Right cardiac atrium (tissue), 5 donors: ENCODE measurements at places on chromosomes 11 and 22. TPM values are rescaled to one million over a fixed set of nuclear protein-coding genes. Genes with fewer than 3 reads are reported as not detected.

DNA sequence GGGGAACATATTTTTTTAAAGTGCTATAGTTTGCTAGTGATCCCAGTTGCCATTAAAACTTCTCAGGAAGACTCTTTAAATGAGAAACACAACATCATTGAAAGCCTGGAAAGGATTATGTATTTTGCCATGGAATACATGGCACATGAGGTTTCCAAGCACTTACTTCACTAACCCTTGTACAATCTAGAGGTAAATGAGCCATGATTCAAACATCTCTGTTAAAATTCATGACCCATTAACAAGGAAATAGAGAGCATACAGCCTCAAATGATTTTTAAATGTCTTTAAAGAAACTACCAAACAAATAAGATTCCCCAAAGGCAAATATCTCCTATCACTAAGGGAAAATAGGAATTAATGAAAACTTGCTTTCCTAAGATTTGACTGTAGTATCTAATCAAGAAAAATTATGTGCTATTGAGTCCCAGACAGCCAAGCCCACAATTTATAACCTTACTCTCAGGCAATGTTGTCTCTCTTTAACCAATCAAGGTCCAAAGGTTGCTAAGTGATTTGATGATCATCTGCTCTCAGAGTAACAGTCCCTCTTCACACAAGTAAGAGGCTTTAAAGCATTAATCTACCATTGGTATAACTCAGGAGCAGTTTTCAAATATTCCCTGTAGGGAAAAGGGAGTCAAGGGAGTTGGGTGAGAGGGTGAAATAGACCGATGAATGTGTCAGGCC, 92.0 kb upstream of the DDI1 start:
- DNase-seq = no peak

Gene TBCEL
- total RNA-seq = 47.7 TPM

Gene PANX2
- 0.88 TPM for total RNA-seq

DNA sequence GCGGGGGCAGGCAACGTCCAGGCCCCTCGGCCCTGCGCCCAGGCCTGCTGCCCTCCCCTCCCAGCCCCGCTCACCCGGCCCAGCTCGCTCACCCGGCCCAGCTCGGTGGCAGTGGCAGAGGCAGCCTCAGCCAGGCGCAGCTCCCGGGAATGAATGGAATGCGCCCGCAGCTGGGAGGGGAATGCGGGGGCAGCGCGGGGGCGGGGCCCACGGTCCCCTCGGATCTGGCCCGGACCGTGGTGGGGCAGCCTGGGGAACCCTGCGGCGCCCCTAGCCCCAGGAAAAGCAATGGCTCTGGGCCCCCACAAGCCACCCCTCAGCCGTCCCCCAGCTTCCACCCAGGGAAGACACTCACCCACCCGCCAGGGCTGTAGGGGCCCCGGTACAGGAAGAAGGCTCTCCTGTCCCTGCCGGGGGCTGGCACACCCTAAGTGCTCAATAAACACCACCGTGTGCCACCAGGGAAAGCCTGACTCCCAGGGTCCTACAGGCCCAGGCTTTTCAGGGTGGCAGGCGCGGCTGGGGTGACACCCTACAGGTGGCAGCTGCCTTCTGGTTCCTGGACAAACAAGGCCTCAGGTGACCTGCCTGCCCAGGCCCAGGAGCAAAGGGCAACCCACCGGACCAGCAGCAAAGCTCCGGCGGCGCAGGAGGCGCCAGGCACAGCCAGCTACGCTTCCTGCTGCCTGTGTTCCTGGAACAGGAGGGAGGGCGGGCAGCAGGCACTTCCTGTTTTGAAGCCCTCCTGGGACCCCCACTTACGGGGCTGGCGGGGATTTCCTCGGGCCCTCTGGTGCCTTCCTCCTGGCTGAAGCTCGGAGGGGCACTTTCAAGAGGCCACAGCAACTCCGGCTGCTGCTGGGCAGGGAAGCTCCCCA, 13.8 kb downstream of the PLXNB2 start:
- DNase-seq = peak; percentile 68

- no peak for DNase-seq
Measured at GRCh38 chr22:18071968-18072310, 5.9 kb upstream of the PEX26 start.

DNA sequence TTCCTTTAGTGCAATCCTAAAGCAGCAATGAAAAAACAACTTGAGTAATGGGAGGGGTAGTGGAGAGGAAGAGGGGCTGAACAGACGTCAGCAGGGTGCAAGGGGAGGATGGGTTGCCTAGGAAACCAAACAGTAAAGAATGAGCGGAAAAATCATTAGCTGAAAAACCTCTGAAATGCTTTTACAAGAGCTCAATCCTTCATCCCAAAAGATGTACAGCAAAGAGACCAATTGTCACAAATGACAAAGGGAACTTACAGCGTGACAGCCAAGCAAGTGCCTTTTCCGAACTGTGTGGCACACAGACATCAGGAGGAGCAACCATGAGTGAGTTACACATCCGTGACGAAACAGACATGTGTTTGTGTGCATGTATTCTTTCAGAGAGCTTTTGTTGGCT, 104.6 kb downstream of the SIK3 start:
- DNase-seq = no peak

DNA sequence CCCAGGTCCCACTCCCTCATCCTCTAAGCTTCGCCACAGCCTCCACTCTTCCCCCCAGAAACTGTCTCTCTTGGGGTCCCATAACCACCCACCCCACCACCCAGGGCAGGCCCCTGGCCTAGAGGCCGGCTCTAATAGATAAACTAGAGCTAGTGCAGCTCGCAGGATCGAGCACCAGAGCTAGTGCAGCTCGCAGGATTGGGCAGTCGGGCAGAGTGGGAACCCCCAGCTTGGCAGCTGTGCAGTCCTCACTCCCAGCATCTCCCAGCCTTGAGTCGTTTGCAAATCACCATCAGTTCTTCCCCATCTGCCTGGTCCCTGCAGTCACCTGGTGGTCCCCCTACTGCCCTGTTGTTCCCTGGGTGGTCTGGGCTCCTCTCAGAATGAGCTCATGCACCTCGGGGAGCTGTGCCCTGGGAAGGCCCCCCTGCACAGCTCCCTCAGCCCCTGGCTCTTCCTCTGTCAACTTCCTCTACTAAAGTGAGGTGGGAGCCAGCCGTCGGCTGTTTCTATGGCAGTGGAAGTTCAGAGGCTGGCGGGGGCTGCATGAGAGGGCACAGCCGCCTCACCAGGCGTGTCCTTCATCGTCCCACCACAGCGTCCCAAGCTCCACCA, 15.5 kb upstream of the SHANK2 start:
- no peak for DNase-seq

Gene CCDC83
- total RNA-seq = not detected

GRCh38 chr11:94730153-94730552, 38.0 kb upstream of the AMOTL1 start:
- no peak for DNase-seq

Gene GAL
- not detected for total RNA-seq

- no peak for DNase-seq
Measured at GRCh38 chr11:70066628-70067027, 11.5 kb upstream of the ANO1 start.

- DNase-seq = no peak
Measured at GRCh38 chr11:14455648-14456430, 43.8 kb downstream of the COPB1 start.

Gene SAA4
- total RNA-seq = not detected

- no peak for DNase-seq
Measured at GRCh38 chr22:47448231-47449223, 686.1 kb downstream of the TBC1D22A start.

Gene C11orf42
- not detected for total RNA-seq

DNA sequence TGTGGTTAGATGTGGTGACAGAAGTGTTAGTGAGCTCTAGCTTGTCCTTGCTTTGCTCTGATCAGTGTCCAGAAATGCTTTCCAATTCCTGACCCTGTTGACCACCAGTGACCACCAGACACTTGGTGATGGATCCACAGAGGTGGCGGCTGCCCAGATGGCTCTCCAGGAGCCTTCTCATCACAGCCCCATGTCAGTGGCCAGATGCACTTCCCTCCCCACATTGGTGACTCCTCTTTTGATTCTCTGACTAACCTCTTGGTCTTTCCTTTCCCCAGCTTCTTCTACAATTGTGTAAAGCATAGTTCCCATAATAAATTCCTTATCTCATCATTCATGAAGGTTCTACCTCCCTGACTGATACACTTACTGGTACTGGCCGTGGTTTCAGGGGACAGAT, 40.1 kb upstream of the CXCR5 start:
- DNase-seq = no peak

- DNase-seq = no peak
Measured at GRCh38 chr22:29994943-29995342, 85.3 kb upstream of the HORMAD2 start.

GRCh38 chr11:37788141-37788877, 1190.3 kb upstream of the RAG2 start:
- DNase-seq = no peak

Gene OR5P2
- total RNA-seq = not detected

DNA sequence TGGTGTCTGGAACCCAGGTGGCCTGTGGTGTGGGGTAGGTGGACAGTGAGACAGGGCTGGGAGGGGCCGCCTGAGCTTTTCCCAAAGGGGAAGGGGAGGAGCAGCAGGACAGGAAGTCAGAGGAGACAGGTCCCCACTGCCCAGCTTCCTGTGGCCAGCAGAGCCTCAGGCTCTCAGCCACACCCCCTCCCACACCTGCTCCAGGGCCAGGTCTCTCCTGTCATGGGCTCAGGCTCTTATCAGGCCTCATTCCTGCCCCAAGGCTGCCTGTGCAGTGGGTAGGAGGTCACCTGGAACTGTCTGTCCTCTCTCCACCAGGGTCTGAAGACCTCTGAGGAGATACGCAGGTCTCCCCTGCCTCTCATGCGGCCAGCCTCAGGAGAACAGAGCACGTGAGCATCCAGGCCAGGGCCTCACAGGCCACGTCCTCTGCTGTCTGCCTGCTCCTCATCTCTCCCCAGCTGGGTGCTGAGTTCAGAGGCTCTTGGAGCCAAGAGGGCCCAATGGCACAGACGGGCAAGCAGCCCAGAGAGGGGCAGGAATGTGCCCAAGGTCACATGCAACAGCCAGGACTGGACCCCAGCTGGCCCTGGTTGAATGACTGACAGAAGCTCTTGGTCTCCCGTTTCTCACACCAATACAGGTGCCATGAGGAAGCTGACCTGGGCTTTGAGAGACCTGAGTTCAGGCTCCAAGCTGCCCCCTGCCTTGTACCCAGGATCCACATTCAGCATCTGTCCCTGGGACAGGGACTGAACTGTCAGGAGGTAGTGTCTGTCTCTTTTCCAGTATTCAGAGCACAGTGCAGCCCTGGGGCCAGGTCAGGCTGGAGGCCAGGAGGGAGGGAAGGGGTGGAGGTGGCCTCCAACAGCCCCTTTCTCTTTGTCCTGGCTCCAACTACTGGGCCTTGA, 16.7 kb downstream of the STARD10 start:
- no peak for DNase-seq

Gene DRD2
- total RNA-seq = not detected

GRCh38 chr22:21938906-21939305, 13.7 kb downstream of the PPM1F start:
- no peak for DNase-seq

- DNase-seq = no peak
Measured at GRCh38 chr11:134026655-134027343, 42.1 kb upstream of the JAM3 start.

DNA sequence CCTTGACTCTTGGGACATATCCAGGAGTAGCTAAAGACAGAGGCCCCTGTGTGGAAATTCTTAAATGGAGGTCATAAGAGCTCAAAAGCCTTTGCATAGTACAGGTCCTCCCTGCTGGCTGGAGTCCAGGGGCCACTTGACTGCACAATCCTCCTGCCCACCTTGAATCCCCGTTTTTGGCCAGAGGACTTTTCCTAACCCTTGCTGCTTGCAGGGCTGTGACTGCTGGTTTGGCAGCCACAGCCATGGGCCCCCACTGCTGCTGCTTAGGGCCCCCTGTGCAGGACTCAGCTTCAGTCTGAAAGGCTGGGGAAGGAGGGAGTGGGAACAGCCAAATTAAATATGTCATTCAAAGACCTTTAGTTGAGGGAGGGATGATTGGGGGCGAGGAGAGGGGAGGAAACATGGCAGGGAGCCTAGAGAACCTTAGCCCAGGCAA, 33.4 kb downstream of the ARHGAP1 start:
- DNase-seq = peak; percentile 84

GRCh38 chr11:113518716-113519495, 43.7 kb upstream of the DRD2 start:
- no peak for DNase-seq

- no peak for DNase-seq
Measured at GRCh38 chr11:2083411-2083810, 55.8 kb downstream of the IGF2 start.

DNA sequence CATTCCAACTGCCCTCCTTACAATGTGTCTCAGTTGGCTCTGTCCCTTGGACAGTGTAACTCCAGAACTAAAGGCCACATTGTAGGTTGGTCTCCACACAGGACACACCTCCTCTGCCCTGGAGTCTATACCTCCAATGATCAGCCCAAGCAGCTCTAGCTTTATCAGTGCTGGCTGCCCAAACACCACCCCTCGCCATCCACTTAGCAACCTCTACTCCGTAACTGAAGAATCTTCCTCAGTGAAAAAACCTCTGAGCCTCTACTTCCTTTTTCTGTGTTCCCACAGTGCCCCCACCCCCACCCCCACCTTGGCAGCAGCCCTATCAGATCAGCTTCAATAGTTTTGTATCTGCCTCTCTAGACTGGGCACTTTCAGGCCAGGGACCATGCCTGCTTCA, 33.4 kb downstream of the SERPINH1 start:
- DNase-seq = no peak

DNA sequence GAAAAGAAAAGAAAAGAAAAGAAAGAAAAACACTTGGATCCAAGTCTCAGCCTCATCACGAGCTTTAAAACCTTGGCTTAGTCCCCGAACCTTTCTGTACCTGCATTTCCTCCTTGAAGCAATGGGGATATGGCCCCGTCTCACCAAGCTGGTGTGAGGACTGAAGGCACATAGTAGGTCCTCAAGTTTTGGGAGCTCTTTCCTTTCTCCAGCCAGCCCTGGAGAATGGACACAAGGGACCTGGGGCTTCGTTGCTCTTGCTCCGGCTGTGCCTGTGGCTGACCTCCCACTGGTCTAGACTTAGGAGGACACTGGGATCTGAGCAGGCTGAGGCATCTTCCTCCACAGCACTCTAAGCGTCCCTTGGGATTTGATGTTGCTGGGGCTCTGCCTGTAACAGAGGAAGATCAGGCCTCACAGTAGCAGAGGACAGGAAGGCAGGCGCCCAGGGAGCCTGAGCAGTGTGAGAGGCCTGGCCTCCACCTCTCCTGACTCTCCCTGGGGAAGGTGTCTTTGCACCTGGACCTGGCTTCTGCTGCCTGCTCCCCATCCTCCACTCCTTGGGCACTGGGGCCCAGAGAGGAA, 32.8 kb downstream of the KCNC1 start:
- DNase-seq = no peak

Gene C22orf42
- total RNA-seq = not detected

Gene OR4D5
- total RNA-seq = not detected

- no peak for DNase-seq
Measured at GRCh38 chr22:23997092-23997491, 8.2 kb downstream of the GSTT4 start.

GRCh38 chr11:86591631-86592030, 80.8 kb downstream of the ME3 start:
- DNase-seq = no peak

Gene TTLL8
- total RNA-seq = not detected

GRCh38 chr11:17877886-17878285, 135.0 kb downstream of the SERGEF start:
- no peak for DNase-seq
